Femur (tissue), 1 donor: ENCODE measurements at places on chromosomes 5 and 9.
A peak's percentile ranks its signal among the peaks of the same experiment; 100 is the strongest.

- DNase-seq = no peak
These were observed 148.7 kb upstream of the SLC12A2 start for GRCh38 chr5:127934791-127935256.

GRCh38 chr9:130023994-130024596 lies 18.9 kb downstream of the FNBP1 start:
- DNase-seq = no peak

DNA sequence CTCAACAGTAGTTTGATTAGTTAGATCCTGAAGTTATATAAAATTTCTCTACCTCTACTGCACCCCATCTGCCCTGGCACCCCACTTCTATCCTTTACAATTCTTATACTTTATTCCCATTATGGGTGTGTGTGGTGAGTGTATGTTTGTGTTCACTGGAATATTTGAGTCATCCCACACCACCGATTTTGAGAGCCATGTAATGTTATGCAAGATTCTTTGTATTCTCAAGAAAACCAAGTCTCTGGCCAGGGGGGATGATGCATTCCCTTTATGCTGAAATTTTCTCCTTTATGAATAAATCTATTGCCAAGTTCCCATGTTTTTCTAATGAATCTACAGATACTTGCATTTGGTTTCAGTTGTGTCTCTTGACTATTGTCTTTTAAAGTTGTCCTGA lies 266.8 kb downstream of the ARHGEF28 start:
- DNase-seq = no peak

- DNase-seq = no peak
These were observed 80.1 kb downstream of the ESM1 start for GRCh38 chr5:54905246-54905795.

DNA sequence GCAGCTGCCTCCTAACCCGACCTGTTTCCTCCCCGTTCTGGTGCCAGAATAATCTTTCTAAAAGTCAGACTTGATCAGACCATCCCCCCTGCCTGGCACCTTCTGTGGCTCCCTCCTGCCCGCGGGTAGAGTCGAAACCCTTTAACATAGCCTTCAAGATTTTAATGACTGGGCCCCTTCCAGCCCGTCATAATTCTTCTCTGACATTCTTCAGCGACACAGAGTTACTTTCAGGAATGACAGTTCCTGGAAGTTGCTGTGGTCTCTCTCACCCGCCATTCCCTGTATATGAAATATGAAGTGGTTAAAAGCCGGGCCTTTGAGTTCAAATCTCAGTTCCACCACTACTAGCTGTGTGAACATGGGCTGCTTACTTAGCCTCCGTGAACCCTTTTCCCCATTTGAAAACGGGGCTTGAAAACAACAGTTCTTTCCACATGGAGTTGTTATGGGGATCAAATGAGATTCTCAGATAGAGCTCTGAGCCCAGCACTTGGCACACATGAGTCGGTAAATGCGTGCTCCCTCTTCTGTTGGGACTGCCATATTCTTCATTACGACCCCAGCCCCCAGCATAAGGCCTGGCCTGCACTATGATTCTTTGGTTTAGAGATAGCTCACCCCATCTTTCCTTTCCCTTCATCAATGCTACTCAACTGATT lies 737 bp downstream of the NANS start:
- DNase-seq = peak; percentile 67

- no peak for DNase-seq
These were observed 360.6 kb downstream of the PLK2 start for GRCh38 chr5:58099257-58099656.

GRCh38 chr9:36598273-36598672 lies 25.6 kb downstream of the MELK start:
- DNase-seq = no peak
